Immature natural killer cell (primary cell): ENCODE measurements at places on chromosomes 5 and 9. TPM values are rescaled to one million over a fixed set of nuclear protein-coding genes. Genes with fewer than 3 reads are reported as not detected.

- H3K4me3 ChIP-seq: no peak overlapping the region
- H3K36me3 ChIP-seq: no peaks in the 10 kb centered on the region
Measured at GRCh38 chr5:166719991-166720390, 1571.5 kb upstream of the WWC1 start.

DNA sequence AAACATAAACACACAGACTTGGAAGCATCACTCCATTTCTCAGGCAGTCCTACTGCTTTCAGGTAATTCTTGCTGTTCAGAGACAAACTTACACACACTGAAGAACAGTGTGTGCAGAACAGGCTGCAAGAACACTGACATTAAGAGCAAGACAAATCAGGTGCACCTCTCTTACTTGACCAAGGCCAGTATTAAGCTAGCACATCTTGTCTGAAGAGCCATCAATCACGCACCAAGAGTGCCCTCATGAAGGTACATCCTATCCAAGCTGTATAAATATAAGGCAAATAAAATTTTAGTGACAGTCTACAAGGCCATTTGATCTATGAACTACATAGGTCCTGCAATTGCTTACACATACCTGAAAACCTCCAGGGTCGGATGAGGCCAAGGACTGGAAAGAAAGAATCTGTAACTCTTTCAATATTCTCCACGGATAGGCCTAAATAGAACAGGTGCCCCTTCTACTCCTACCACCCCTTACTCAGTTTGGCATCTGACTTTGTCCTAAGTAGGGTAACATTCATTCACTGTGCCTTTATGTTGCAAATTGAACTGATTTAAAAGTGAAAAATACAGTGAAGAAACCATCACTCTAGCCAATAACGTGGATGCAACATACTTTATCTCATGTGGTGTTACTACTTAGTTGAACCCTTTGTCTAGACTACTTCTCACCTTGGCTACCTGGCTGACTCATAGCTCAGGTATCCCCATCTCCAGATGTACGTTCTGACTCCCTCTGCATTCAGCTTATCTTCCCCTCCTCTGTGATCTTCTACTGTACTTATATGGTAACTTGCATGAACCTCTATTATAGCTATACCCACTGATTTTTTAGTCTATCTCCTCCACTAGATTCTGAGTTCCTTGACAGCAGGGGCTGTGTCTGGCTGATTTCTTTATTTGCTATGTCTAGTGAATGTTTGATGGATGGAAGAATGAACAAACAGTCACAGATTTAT, 256.3 kb downstream of the KIAA0825 start:
- no peak overlapping the region for H3K4me3 ChIP-seq
- no peaks in the 10 kb centered on the region for H3K4me1 ChIP-seq
- DNase-seq: no peak

DNA sequence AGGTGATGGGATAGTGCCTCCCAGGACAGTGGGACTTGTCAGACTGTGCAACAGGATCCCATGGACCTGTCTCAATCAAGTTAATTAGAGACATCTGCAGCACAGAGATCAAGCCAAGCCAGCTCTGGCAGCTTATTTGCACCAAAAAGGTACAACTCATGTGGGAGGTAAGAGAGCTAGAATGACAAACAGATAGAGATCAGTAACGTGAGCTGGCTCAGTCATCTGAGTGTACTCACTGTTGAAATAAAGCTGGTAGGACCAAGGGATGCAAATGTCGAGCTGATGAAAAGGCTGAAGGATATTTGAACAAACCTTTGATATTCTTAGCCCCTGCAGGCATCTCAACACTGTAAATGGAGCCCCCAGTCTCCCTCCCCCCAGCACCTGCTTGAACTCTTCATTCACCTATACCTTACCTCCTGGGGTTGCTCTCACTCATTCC, 198.1 kb downstream of the EFNA5 start:
- H3K27ac ChIP-seq: peak overlapping the region; percentile 87
- H3K4me1 ChIP-seq: peaks cover 84% of the 10 kb centered on the region
- DNase-seq: no peak
- H3K27me3 ChIP-seq: peaks cover 11% of the 10 kb centered on the region
- peak overlapping the region; percentile 48 for H3K4me3 ChIP-seq
- peaks cover 4% of the 10 kb centered on the region for H3K36me3 ChIP-seq

DNA sequence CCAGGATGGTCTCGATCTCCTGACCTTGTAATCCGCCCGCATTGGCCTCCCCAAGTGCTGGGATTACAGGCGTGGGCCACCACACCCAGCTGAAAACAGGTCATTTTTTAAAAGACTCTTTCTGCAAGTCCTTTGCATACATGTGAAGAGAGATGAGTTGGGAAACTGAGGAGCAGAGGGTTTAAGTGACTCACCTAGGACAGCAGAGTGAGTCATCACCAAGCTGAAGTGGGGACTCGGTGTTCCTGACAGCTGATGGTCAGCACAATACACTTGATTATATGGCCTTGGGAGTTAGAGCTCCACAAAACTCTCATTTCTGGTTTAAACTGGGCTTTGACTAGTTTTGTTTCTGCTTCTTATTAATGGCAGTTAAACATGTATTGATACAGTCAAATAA, 38.1 kb upstream of the SSBP2 start:
- no peak overlapping the region for H3K27ac ChIP-seq
- no peaks in the 10 kb centered on the region for H3K27me3 ChIP-seq
- H3K4me1 ChIP-seq: peaks cover 1% of the 10 kb centered on the region
- no peak overlapping the region for H3K4me3 ChIP-seq
- no peaks in the 10 kb centered on the region for H3K36me3 ChIP-seq

- no peaks in the 10 kb centered on the region for H3K27me3 ChIP-seq
- H3K4me1 ChIP-seq: no peaks in the 10 kb centered on the region
- DNase-seq: no peak
- H3K27ac ChIP-seq: no peak overlapping the region
- H3K36me3 ChIP-seq: no peaks in the 10 kb centered on the region
- H3K4me3 ChIP-seq: no peak overlapping the region
Measured at GRCh38 chr5:28576022-28576421, 1537.6 kb upstream of the CDH9 start.

- H3K27ac ChIP-seq: no peak overlapping the region
- no peaks in the 10 kb centered on the region for H3K4me1 ChIP-seq
- peaks cover 4% of the 10 kb centered on the region for H3K27me3 ChIP-seq
- no peaks in the 10 kb centered on the region for H3K36me3 ChIP-seq
- no peak overlapping the region for H3K4me3 ChIP-seq
Measured at GRCh38 chr9:138102246-138103051, 224.9 kb downstream of the CACNA1B start.

DNA sequence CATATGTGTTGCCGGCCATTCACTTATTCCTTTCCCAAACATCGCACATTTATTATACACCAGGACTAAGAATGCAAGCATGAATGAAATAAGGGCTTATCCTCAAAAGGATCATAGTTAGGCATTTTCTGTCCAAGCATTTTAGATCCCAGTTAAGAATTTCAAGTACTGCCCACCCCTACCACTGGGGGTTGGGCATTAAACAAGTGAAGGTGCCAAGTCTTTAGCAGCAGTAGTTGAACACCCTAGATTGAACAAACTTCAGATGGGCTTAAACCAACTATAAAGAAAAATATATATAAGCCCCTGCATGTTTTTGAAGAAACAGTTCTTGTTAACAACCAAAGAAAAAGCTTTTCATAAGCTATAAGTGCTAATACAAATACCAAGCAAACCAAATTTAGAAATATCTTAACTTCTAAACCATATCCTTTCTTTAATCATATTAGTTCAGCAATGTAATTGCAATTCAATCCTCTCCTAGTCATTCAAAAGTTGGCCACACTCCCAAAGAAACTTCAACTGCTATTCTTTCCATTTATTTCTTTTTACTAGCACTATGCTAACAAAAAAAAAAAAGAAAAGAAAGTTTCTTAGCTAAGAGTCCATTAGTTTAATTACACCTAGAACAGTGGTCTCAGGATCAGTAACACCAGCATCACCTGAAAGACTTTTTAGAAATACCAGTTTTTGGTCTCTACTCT, 149.8 kb downstream of the MLLT3 start:
- no peak overlapping the region for H3K4me3 ChIP-seq
- peaks cover 4% of the 10 kb centered on the region for H3K27me3 ChIP-seq
- DNase-seq: no peak

DNA sequence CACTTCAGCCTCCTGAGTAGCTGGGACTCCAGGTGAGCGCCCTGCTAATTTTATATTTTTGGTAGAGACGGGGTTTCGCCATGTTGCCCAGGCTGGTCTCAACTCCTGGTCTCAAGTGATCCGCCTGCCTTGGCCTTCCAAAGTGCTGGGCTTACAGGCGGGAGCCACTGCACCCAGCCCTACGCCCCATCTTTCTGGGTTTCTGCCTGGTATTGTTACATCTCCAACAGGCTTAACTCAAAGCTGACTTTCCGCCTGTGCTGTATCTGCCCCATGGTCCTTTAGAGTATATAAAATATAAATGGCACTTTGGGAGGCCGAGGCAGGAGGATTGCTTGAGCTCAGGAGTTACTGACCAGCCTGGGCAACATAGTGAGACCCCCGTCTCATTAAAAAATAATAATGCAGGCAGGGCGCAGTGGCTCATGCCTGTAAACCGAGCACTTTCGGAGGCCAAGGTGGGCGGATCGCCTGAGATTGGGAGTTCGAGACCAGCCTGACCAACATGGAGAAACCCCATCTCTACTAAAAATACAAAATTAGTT, 36.5 kb upstream of the GLDC start:
- H3K27me3 ChIP-seq: peaks cover 6% of the 10 kb centered on the region
- H3K36me3 ChIP-seq: no peaks in the 10 kb centered on the region
- H3K27ac ChIP-seq: peak overlapping the region; percentile 98
- H3K4me1 ChIP-seq: peaks cover 24% of the 10 kb centered on the region
- no peak for DNase-seq
- H3K4me3 ChIP-seq: peak overlapping the region; percentile 96

GRCh38 chr9:109815366-109815947, 35.5 kb downstream of the PALM2AKAP2 start:
- DNase-seq: no peak
- peaks cover under 1% of the 10 kb centered on the region for H3K27me3 ChIP-seq
- H3K27ac ChIP-seq: no peak overlapping the region
- no peak overlapping the region for H3K4me3 ChIP-seq
- peaks cover 10% of the 10 kb centered on the region for H3K4me1 ChIP-seq
- no peaks in the 10 kb centered on the region for H3K36me3 ChIP-seq

- peaks cover 21% of the 10 kb centered on the region for H3K36me3 ChIP-seq
- no peak overlapping the region for H3K27ac ChIP-seq
- no peaks in the 10 kb centered on the region for H3K4me1 ChIP-seq
- no peak for DNase-seq
- peaks cover 4% of the 10 kb centered on the region for H3K27me3 ChIP-seq
Measured at GRCh38 chr5:78803353-78803752, 154.8 kb upstream of the LHFPL2 start.

GRCh38 chr5:148374690-148375360, 8.9 kb upstream of the FBXO38 start:
- no peak for DNase-seq
- no peaks in the 10 kb centered on the region for H3K4me1 ChIP-seq
- peaks cover 8% of the 10 kb centered on the region for H3K36me3 ChIP-seq
- no peak overlapping the region for H3K4me3 ChIP-seq

GRCh38 chr5:157271740-157272271, 5.9 kb downstream of the CYFIP2 start:
- peaks cover 94% of the 10 kb centered on the region for H3K4me1 ChIP-seq
- peaks cover 30% of the 10 kb centered on the region for H3K27me3 ChIP-seq
- H3K36me3 ChIP-seq: peaks cover 14% of the 10 kb centered on the region

DNA sequence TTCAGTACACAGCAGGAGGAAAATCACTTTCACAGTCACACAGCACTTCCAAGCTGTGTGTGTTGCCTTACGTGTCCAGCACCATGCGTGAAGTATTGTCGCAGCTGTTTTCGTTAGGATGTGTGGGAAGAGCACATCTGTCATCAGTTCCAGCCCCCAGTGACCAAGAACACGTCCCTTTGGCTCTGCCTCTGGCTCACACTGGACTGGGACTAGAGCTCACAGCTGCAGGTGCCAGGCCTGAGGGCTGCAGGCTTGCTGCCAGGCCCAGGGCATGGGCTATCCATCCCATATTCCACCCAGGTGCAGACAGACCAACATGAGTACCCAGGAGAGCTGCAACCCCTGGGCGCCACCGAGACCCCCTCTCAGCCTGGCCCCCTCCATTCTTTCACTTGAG, 60.5 kb upstream of the ANKRD33B start:
- no peak overlapping the region for H3K27ac ChIP-seq
- no peaks in the 10 kb centered on the region for H3K27me3 ChIP-seq
- H3K4me3 ChIP-seq: no peak overlapping the region
- H3K4me1 ChIP-seq: no peaks in the 10 kb centered on the region
- no peaks in the 10 kb centered on the region for H3K36me3 ChIP-seq

DNA sequence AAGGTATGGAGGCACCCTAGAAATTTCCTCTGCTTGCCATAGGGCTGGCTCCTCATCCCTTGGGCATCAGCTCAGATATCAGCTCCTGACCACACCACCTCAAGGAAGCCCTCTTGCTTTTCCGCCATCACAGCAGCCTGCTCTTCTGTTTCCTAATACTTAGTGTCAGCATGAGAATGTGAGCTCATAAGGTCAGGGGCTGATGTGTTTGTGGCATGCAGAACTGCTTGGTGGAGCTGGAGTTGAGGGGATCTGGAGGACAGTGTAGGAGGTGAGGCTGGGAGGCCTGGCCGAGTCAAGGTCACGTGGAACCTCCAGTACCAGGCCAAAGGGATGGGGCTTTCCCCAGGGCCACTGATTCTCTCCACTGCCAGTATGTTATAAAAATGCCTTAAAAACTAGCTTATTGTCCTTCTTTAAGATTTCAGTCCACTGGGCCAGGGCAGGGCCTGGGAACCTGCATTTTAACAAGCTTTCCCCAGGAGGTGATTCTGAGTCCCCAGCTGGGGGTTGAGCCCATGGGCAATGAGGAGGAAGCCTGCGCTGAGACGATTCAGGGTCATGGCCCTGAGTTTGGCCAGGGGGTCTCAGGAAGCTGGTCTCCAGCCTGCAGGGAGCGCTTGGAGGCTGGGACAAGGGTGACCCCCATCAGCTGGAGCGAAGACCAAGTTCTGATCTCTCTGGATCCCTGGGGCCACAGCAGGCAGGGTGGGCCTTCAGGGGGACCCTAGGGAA, 28.6 kb downstream of the DAB2IP start:
- peaks cover 3% of the 10 kb centered on the region for H3K27me3 ChIP-seq
- H3K4me1 ChIP-seq: no peaks in the 10 kb centered on the region
- DNase-seq: no peak
- H3K27ac ChIP-seq: no peak overlapping the region
- H3K4me3 ChIP-seq: no peak overlapping the region

The TMEM215 gene
- not detected for polyA plus RNA-seq

The SLC9A3 gene
- polyA plus RNA-seq: 0.66 TPM

The SPATA31C1 gene
- polyA plus RNA-seq: not detected

The BHMT2 gene
- polyA plus RNA-seq: not detected

The GRAMD2B gene
- 1.4 TPM for polyA plus RNA-seq

The CLK4 gene
- 18.0 TPM for polyA plus RNA-seq

The PTPRD gene
- polyA plus RNA-seq: not detected
